NCI-H226 (cell line): ENCODE measurements at places on chromosomes 2 and 18.
A peak's percentile ranks its signal among the peaks of the same experiment; 100 is the strongest.

GRCh38 chr2:224650815-224651439, 65.2 kb downstream of the CCDC195 start:
- peak; percentile 25 for DNase-seq

GRCh38 chr18:50104421-50104820, 90.5 kb downstream of the MYO5B start:
- no peak for DNase-seq

DNA sequence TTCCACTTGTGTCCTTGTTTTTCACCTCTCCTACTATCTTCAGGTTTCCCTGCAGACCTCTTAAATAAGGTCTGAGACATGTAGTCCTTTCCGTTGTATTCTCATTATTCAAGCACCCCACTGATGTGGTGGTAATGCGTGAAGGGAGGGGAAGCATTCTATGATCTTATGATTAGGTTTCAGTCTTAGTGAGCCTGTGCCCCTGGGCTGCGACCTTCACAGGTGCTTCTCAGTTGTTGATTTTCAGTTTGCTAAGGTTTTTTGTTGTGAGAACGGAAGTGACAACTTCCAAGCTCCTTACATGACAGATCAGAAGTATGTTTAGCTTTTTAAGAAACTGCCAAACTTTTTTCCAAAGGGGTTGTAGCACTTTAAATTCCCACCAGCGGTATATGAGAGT, 41.3 kb downstream of the VPS54 start:
- DNase-seq = no peak

- no peak for DNase-seq
Observed at GRCh38 chr18:8667846-8668245, 37.5 kb upstream of the MTCL1 start.

GRCh38 chr18:36867056-36867455, 38.1 kb downstream of the KIAA1328 start:
- no peak for DNase-seq

DNA sequence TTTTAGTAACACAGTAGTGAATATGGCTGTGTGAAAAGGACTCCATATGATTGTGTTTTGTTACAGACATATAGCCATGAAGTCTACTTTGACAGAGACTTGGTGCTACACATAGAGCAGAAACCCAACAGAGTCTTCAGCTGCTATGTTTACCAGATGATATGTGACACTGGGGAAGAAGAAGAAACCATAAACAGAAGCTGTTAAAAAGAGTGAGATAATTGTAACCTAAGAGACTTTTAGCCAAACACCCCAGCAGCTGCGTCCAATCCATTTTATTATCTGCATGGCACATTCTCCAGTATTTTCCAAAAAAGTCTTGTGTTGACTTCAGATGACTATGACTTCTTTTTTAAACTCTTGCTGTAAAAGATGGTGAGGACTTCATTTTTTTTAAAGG, 41.4 kb upstream of the CYBRD1 start:
- DNase-seq = no peak

GRCh38 chr2:70691497-70692140, 76.4 kb downstream of the ADD2 start:
- no peak for DNase-seq

- no peak for DNase-seq
Observed at GRCh38 chr2:150234787-150235446, 252.6 kb downstream of the RND3 start.

DNA sequence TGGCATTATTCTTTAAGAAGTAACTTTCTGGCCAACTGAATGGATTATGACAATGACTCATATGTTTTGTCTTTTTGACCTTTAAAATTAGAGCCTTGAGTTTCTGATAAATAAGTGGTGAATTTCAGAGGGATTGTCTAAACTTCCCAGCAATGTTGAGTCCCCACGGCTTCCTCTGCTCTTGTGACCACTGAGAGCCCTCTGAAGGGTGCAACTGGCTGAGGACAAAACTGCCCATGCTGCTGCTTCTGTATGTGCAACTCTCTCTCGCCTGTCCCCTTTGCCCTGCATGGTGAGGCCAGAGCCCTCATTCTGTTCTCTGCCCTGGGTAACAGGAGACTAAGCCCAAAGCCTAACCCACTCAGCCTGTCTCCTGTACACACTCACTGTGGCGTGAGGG, 52.7 kb upstream of the SLC14A1 start:
- no peak for DNase-seq
